ENCODE measurements at places on chromosomes 5 and 9.

- DNase-seq, result no peak
Observed at GRCh38 chr5:158855510-158855909, 244.2 kb downstream of the EBF1 start.

GRCh38 chr5:121489972-121490371 lies 361.7 kb upstream of the FTMT start:
- DNase-seq, result no peak

- DNase-seq, result no peak
Observed at GRCh38 chr5:68861099-68861498, 232.7 kb upstream of the SLC30A5 start.

DNA sequence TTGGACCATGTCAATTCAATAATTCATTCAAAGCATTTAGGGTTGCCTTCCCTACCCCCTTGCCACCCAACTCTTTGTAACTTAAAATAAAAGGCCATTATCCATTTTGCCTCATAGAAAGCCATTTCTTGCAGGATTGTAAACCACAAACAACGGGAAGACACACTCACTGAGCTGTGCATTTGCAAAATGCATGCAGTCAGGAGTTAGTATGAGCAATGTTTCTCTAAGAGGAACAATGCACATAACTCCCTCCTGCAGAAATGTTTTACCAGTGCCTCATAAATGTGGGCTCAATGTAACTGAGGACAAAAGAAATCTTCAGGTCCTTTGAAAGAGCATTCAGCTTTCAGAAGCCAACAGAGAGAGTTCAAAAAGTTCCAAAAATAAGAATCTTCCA lies 98.5 kb upstream of the ABCA1 start:
- DNase-seq, result no peak

GRCh38 chr9:135949501-135950134 lies 11.6 kb downstream of the UBAC1 start:
- no peak for DNase-seq

- DNase-seq, result no peak
Observed at GRCh38 chr9:97519441-97519970, 18.0 kb downstream of the TMOD1 start.

GRCh38 chr5:166427211-166427610 lies 1864.2 kb upstream of the WWC1 start:
- no peak for DNase-seq

- no peak for DNase-seq
Observed at GRCh38 chr9:33443047-33443446, 4.3 kb downstream of the AQP3 start.

- DNase-seq, result no peak
Observed at GRCh38 chr9:23621924-23622323, 204.1 kb downstream of the ELAVL2 start.

- DNase-seq, result no peak
Observed at GRCh38 chr9:14245901-14246525, 67.9 kb downstream of the NFIB start.

DNA sequence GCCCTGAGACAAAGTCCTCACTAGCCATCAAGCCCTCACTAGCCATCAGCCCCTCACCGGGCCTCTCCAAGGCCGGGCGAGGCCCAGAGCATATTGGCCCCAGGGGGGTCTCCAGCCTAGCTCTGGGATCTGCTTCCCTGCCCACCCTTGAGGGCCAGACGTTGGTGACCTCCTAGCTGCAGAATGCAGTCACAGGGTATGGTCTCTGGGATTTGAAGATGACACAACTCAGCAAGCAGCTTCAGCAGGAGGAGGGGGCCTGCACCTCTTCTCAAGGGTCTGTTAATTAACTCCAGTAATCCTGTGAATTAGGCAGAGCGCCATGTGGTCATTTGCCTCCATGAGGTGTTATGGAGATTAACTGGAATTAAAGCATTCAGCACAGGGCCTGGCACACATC lies 116.9 kb upstream of the SPOCK1 start:
- no peak for DNase-seq

GRCh38 chr5:132748522-132749000 lies 1.3 kb downstream of the CCNI2 start:
- no peak for DNase-seq

DNA sequence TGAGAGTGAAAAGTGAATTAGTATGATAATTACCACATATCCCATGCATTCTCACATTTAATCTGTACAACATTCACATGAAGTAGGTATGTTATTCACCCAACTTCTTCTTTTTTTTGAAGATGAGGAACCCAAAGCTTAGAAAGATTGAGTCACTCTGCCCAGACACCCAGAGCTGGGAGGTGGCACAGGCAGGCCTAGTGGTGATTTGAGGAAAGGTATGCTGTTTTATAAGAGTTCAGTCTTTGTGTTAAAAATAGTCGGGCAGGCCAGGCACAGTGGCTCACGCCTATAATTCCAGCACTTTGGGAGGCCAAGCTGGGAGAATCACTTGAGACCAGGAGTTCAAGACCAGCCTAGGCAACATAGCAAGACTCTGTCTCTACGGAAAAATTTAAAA lies 285.3 kb downstream of the NR3C1 start:
- no peak for DNase-seq

DNA sequence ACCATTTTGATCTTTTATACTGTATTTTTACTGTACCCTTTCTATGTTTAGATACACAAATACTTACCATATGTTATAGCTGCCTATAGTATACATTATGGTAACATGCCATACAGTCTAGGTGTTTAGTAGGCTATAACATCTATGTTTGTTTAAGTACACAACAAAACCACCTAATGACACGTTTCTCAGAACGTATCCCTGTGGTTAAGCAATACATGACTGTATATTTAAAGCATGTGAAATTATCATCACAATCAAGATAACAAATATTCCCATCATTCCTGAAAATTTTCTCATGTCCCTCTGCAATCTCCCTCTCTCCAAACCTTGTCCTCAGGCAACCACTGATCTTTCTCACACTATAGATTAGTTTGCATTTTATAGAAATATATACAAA lies 66.4 kb upstream of the SUSD1 start:
- DNase-seq, result no peak

GRCh38 chr9:20289423-20290010 lies 332.8 kb downstream of the MLLT3 start:
- no peak for DNase-seq

DNA sequence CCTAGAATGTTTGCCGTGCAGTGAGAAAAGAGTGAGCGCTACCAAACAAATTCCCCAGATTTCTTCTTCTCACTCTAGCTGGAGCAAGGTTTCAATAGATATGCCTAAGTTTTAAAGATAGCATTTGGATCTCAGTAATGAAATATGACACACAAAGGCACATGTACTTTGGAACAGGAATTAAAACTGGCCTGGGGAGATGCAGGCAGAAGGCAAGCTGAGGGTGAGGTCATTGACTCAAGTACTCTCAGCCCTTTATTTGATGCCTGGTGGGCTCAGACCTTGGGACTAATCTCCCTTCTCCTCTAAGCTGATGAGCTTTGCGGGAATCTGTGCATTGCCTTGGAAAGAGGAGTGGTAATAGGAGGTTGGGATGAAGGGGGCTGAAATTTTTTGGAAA lies 323.3 kb upstream of the SLC30A5 start:
- no peak for DNase-seq

DNA sequence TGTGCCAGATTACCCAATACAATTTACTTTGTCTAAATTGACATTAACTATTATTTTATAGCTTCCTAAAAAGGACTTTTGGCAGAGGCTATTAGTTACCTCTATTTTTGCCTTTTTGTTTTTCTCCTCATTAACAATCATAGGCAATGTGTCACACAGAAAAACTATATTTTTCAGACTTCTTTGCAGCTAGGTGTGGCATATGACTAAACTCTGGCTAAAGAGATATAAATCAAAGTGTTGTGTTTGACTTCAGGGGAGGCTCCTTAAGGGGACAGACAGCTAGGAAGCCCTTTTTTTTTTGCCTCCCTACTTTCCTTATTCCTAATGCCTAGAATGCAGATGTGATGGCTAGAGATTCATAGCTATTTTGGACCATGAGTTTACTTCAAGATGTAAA lies 19.7 kb upstream of the GCNT4 start:
- DNase-seq, result no peak

DNA sequence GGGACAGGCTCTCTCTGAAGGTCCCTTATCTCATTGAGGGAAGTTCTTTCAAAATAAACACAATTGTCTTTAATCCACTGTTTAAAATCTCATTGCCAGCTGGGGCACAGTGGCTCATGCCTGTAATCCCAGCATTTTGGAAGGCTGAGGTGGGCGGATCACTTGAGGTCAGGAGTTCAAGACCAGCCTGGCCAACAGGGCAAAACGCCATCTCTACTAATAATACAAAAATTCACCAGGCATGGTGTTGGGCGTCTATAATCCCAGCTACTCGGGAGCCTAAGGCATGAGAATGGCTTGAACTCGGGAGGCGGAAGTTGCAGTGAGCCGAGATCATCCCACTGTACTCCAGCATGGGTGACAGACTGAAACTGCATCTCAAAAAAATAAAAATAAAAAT lies 8.3 kb upstream of the NDFIP1 start:
- no peak for DNase-seq

GRCh38 chr5:79841172-79841571 lies 149.9 kb downstream of the MTX3 start:
- no peak for DNase-seq

DNA sequence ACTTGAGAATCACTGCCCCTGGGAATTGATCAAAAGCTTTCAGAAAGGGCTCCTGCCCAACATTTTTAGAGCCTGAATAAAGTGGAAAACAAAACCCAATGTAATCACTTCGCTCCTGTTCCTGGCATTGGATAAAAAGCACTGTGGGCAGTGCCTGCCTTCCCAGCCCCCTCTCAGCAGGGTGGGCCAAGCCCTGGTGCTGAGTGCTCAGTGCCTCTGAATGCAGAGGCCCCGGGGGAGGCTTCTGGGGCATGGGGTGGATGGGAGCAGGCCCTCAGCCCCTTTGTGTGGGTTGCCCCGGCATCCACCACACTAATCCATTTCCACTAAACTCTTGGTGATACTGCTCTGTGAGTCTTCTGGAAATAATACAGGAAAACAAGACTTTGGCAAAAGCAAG lies 55.6 kb downstream of the CFAP90 start:
- DNase-seq, result no peak

DNA sequence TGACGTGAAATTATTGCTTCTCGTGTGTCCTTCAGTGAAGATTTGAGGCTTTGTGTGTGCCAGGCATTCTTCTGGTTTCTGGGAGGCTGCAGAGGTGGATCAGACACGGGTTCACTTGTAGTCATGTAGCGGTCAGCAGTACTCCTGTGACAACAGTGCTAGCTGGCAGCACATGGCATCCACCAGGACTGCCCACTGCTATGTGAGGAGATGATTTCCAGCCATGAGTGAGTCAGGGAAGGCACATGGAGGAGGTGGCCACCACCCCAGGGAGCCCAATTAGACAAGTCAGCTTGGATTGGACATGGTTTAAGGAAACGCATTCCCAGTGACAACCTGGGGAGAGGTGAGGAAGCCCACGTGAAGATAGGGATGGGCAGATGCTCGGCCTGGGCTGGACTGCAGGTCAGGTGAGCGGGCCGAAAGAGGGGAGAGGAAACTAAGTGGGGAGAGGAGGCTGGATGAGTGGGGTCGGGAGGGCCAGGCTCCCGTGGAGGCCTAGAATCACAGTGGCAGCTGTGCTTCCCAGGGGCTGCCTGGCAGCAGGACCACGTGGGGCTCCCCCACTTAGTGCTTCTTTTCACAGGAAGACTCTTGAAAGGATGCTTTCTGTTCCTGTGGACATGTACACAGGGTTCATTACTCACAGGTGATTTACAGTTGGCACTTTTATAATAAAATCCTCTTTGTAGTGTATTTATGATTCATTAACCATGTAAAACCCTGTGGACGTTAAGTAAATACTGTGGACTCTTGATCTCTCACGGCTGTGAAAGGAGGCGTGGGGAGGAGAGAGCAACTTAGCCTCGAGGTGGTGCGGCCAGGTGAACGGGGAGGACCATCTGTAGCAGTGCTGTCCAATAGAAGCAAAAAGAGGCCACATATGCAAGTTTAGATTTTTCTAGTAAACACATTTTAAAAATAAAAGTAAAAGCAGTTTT lies 80.0 kb upstream of the OTULINL start:
- no peak for DNase-seq

- no peak for DNase-seq
Observed at GRCh38 chr9:118693645-118694044, 675.6 kb downstream of the BRINP1 start.

GRCh38 chr9:70044490-70045307 lies 1.1 kb downstream of the MAMDC2 start:
- no peak for DNase-seq

GRCh38 chr9:26779062-26779461 lies 113.5 kb downstream of the CAAP1 start:
- DNase-seq, result no peak

- no peak for DNase-seq
Observed at GRCh38 chr5:113250341-113250953, 184.3 kb downstream of the TSSK1B start.

GRCh38 chr5:110346893-110347358 lies 379.5 kb downstream of the TMEM232 start:
- no peak for DNase-seq

GRCh38 chr5:637581-638450 lies 25.7 kb downstream of the CEP72 start:
- no peak for DNase-seq

GRCh38 chr9:99294850-99295461 lies 72.9 kb downstream of the SEC61B start:
- no peak for DNase-seq

DNA sequence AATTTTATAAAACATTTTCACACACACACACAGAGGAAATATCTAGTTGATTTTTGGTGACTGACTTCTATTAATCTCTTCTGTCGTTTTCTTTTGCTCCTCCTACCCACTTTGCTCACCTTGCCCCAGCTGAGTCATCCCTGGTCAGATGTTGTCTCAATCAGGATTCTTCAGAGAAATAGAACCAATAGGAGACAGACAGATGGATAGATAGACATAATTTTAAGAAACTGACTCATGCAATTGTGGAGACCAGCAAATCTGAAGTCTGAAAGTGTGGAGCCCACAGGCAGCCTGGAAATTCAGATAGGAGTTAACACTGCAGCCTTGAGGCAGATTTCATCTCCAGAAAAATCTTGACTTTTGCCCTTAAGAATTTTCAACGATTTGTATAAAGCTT lies 37.0 kb upstream of the PIK3R1 start:
- DNase-seq, result no peak

GRCh38 chr9:4739587-4740387 lies 1.2 kb downstream of the AK3 start:
- no peak for DNase-seq

DNA sequence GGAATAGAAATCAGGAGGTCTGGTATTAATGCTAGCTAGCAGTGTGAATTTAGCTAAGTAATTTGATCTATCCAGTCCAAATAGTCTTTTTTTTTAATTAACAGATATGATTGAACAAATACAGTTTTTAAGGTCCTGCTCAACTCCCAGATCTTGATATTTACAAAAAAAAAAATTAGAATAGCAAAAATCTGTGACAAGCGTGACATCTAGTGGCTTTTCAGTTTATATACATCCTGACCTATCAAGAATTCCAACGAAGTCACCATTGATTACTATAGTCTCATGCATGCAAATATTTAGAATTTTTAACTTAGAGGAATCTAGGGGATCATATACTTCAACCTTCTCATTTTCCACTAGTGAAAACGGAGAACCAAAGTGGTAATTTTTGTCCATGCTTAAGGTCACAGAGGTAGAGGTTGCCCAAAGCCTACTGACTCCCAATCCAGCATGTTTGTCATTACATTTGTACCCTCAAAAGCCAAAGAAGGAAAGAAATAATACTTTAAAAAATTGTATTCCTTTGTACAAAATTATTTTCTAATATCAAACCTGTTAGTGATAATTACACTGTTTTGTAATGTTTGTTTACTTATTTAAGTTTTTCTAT lies 17.6 kb upstream of the TARS1 start:
- no peak for DNase-seq
